H54 (cell line): ENCODE measurements at places on chromosomes 5 and 9.
A peak's percentile ranks its signal among the peaks of the same experiment; 100 is the strongest.

DNA sequence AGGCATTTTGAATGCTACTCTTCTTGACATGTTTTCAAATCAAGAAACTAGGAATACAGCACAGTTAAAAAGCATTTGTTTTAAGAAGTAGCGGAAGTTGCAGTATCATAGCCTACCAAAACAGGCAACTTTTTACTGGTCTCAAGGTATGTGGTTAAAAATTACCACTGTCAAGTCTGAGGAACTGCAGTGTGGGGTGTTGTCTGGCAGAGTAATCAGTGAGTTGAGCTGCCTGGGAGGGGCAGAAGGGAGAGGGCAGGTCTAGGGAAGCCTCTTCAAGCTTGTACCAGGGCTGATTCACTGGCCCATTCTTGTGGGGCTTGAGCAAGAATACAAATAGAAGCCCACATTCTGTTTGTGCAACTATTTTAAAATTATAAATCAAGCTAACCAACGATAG, 42.4 kb upstream of the SV2C start:
- DNase-seq, result no peak

GRCh38 chr9:99465231-99465907, 243.3 kb downstream of the SEC61B start:
- no peak for DNase-seq

DNA sequence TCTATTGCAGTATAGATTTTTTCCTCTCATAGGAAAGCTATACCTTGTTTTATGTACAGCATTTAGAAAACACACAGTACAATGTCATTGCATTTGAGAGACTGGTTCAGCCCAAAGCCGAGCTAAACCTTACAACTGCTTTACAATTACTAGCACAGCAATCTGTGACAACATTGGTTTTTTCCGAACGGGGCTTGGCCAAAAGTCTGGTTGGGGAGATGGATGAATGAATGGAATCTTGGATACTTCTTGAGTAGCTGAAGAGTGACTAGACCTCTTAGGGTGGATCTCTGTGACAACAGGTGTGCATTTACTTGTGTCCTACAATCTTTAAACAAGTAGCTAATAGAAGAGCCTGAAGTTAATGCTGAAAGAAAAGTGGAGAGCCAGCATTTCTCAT, 1.2 kb downstream of the SGCD start:
- DNase-seq, result no peak

GRCh38 chr9:38392235-38393127, at the start of gene ALDH1B1:
ALDH1B1 (plus strand) TSS chr9:38392702; CDS start chr9:38395749, 3,047 bp downstream.
- peak; percentile 90 for DNase-seq

GRCh38 chr5:71481441-71481840, 26.0 kb downstream of the BDP1 start:
- DNase-seq, result no peak

- DNase-seq, result no peak
These were observed 764 bp downstream of the CAMLG start for GRCh38 chr5:134738963-134739661.

DNA sequence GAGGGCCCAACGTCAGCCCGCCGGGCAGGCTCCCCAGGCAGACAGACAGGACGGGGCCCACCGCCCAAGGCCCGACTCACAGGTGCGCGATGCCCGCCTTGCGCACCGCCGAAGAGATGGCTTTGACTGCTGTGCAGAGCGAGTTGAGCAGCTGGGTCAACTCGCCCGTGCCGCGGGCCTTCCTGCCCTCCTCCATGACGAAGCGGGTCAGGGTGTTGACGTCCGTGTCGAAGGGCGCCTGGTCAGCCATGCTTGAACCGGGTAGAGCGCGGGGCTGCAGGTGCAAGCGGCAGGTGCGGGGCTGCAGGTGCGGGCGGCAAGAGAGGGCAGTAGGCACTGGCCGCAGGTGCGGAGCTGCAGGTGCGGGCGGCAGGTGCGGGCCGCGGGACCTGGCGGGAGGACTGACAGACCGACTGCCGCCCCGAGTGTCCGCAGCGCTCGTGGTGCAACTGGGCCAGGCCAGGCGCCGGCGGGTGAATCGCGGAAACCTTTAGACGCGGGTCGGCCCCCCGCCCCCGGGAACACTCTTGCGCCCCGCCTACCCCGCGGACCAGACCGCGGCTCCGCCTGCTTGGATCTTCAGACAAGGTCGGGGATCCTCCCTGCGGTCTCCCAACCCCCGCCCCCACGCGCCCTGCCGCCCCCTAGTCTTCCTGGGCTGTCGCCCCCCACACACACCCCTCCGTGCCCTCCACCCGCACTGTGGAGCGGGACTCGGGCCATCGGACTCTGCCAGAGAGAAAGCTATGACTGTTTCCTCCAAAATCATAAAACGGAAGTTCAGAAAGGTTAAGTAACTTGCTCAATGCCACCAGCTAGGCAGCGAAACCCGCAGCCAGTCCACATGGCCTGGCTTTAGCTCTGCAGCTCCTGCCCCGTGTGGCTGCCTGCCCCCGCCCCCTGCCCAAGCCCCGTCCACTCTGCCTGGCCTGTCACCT, at the start of gene FBP1:
Gene FBP1 (minus strand): TSS at position 458 of the 938 bp plus-strand sequence. CDS start 208 bp downstream, at position 250.
- DNase-seq, result no peak

DNA sequence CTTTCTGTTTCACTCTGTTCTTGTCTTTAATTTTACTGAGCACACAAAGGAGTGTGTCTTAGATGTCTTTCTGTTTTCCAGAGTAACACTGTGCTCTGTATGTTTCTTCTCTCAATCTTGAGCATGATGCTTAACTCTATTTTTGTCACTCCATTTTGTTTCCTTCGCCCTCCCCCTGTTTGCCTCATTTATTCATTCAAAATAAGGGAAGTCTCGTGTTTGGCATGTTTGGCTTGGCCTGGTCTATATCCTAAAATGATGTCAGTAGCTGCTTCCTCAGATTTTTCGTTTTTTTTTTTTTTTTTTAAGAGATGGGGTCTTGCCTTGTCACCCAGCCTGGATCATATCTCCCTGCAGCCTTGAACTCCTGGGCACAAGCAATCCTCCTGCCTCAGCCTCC, 22.0 kb downstream of the ZNF618 start:
- no peak for DNase-seq

GRCh38 chr9:97545486-97545885, 44.0 kb downstream of the TMOD1 start:
- DNase-seq, result no peak

- DNase-seq, result no peak
These were observed 148.1 kb upstream of the HMHB1 start for GRCh38 chr5:143663872-143664271.

- DNase-seq, result peak; percentile 67
These were observed 25.0 kb upstream of the C5orf47 start for GRCh38 chr5:173963867-173964441.

DNA sequence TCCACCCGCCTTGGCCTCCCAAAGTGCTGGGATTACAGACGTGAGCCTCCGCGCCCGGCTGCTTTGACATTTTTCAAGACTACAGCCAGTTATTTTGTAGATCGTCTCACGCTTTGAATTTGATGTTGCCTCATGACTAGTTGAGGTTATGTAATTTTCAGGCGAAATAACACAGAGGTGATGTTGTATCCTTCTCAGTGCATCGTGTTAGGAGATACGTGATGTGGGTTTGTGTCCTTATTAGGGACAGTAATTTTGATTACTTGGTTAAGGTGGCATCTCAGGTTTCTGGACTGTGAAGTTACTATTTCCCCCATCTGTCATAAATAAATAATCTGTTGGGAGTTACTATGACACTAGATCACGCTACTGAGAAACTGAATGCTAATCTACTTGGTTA, 25.0 kb downstream of the CTNNA1 start:
- DNase-seq, result no peak

DNA sequence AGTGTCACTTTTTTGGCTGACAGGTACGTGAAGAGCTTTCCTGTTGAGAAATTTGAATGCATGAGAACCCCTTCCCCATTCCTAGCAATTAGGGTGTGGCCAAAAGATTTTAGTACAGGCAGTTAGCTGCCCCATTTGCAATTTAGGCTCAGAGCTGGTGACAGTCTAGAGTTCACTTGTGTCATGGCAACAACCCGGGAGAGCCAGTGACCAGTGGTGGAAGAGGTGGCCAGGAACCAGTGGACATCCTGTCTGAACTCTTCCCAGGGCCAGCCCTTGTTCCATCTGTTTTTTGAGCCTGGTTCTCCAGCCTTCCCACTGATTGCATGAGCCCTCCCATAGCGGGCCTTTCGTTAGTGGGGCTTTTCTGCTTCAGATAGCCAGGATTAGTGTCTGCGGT, 2.5 kb upstream of the NEUROG1 start:
- no peak for DNase-seq

- no peak for DNase-seq
These were observed 14.2 kb upstream of the C5orf47 start for GRCh38 chr5:173974688-173975239.

- no peak for DNase-seq
These were observed 3.5 kb downstream of the PRUNE2 start for GRCh38 chr9:76902395-76902794.

DNA sequence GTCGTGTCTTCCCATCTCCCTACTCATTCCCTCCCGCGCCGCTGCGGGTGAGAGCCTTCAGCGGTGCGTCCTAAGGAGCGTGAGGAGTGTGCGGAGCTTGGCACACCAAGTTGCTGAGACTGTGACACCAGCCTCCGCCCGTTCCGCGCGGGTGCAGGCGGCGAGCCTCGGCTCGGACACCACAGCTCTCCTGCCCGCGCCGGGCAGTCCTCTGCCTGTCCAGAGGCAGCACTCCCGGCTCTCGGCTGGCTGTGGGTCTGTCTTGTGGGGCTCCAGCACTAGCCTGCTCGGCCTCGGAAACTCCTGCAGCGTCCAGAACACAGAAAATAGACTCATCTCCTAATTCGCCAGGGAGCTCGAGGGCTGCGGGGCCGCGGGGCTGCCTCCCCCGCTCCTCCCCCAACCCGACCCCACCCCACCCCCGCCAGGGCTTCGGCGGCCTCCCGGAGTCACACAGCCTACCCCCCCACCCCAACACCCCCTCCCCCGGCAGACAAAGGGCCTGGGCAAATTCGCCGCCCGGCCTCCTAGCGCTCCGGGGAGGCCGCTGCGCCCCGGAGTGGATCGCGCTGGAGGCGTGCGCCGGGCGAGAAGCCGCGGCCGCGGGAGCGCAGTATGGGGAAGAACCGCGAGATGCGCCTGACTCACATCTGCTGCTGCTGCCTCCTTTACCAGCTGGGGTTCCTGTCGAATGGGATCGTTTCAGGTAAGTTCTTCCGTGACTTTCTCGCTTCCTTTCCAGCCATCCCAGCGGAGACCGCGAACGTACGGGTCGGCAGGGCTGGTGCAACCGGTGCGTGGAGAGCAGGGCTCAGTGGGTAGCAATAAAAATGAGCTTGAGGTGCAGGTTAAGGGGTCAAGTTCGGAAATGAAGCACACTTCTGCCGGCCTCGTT, at the start of gene ADAMTS19:
Gene ADAMTS19 (plus strand): TSS at position 522 of the 895 bp plus-strand sequence. CDS start 94 bp downstream, at position 616.
- no peak for DNase-seq

GRCh38 chr5:83564069-83564749, 92.7 kb downstream of the VCAN start:
- DNase-seq, result no peak

DNA sequence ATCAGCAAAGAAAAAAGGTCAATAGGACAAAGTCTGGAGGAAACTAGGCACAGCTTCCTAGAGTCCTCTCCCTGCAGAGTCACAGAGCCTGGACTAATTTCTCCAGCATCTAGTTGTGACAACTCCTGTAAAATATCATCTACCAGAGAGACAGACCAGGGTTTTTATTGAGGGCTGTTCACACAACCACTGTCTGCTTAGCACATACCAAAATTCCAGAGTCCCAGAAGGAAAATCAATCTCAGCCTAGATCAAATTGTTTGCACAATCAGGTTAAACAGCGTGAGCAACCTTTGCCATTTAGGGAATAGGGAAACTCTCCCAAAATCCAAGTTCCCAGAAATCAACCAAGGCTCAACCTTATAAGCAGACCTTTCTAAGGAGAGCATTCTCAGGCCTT, 190.3 kb downstream of the SYK start:
- DNase-seq, result no peak

DNA sequence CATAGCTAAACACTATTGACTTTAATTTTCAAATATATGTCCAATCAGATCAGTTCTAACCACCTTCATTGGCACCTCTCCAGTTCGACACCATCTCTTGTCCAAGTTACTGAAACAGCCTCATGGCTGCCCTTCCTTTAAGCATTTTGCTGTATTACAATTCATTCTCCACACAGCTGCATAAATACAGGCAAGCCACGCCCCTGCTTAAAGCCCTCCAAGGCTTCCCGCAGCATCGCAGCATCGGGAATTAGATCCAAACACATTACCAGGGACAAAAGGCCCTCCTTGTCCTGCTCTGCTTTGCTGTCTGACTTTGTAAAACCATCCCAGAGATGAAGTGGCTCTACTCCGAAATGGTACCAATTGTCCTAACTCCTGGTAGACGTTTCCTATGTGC, 75.1 kb upstream of the RAI14 start:
- DNase-seq, result no peak

GRCh38 chr9:79667817-79668436, 96.2 kb downstream of the TLE4 start:
- no peak for DNase-seq

DNA sequence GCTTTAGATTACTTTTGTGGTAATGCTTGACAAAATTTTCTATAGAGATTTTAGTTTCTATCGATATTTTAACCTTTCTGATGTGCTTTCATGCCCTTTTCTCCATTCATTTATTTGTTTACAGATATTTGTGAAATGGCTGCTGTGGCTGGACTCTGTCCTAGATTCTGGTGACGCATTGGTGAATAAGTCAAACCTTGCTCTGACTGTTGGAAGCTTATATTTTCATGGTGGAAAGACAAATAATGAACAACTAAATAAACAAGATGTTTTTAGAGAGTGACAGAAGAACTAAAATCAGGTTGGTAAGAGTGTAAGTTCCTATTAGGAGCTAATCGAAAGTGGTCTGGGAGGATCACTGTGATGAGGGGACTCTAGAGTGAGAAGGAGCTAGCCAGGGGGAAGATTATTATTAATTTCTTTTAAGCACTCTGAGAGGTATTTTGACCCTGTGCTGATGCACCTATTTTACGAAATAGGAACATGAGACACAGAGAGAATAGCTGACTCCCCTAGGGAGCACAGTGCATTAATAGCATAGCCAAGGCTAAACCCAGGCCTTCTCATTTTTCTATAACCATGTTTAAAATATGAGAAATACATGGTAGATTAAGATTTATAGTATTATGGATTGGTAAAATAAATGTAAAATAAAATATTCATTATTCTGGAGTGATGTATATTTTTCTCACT, 411.9 kb upstream of the ARRDC3 start:
- no peak for DNase-seq

DNA sequence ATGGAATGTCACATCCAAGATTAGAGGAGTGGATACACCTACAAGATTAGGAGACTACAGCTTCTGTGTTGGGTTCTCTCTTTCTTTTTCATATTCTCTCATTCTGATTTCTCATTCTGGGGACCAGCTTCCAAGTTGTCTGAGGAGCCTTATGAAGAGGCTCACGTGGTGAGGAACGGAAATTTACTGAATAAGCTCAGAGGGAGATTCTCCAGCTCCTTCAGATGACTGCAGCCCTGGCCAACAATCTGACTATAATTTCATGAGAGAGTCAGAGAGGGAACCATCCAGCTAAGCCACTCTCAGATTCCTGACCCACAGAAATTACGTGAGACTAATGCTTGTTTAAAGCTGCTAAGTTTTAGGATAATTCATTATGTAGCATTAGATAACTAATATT, 27.1 kb upstream of the TENT2 start:
- DNase-seq, result no peak

GRCh38 chr5:37737326-37738056, 102.3 kb downstream of the GDNF start:
- DNase-seq, result no peak
